ENCODE measurements at places on chromosomes 16 and 17.

DNA sequence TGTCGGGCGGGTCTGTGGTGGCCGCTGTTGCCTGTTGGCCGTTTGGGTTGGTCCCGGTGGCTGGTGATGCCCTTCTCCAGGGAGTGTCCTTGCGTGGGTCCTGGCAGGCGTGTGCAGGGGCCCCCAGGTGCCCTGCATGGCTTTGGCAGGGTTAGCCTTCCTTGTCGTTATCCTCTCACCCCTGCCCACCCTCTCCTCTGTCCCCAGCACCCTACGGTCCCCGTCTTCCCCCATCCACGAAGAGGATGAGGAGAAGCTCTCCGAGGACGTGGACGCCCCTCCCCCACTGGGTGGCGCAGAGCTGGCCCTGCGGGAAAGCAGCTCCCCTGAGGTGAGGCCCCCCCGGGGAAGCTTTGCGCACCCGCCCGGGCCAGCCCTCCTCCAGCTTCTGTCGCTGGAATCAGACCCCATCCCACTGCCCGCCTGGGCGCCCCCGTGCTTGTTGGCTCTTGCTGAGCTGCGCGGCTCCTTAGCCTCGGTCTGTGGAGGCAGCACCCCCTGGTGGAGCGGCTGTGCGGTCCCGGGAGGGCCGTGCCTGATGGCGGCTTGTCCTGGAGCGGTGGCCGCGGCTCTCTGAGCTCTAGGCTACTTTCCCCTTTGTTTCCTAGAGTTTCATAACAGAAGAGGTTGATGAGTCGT is 10.6 kb upstream of the NUDT16L1 start:
- no peak for DNase-seq

DNA sequence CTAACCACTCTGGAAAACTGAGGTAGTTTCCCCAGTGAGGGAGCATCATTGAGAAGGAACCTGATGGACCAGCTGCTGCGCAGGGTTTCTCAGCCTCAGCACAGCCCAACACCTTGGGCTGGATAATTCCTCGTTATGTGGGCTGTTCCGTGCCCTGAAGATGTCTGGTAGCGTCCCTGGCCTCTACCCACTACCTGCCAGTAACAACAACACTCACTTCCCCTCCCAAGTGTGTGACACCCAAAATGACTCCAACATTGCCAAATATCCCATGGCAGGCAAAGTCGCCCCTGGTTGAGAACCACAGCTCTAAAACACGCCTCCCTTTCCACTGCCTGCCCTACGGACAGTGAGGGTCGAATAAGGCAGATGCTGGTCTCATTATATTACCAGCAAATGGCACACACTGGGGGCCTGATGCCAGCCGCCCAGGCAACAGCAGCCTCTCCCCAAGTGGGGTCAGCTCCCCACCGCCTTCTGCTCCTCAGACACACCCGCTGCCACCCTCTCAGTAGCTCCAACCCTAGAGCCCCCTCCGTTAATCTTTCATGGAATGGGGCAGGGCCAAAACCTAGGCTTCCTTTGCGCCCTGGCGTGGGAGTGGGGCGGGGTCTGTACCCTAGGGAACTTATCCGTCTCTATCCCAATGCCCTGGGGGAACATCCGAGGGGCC is 1.0 kb downstream of the RHBDF2 start:
- DNase-seq = no peak

GRCh38 chr17:38667099-38667786 is 7.5 kb downstream of the EPOP start:
- peak; percentile 12 for DNase-seq

DNA sequence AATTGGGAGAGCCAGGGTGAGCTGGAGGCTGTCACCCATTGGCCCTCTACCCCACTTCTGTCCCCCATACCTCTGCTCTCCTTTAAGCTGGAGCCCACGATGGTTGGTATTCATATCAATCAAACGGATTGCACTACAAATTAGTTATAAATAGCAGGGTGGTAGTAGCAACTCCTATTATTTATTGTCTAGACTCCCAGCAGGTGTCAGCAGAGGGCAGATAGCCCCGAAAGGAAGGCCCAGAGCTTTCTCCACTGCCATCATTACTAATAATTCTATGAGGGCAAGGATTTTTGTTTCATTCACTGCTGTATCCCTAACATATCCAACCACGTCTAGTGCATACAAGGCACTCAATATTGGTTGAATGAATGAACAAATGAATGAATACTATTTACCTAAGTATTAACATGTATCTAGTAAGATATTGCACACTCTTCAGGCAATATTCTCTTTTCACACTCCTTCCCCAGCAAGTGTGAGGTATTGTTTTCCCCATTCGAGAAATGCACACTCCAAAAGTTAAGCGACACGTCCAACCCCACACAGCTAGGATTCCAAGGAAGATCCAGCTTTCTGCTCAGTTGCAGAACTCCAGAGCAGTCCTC is 6.3 kb downstream of the C17orf50 start:
- DNase-seq = no peak

DNA sequence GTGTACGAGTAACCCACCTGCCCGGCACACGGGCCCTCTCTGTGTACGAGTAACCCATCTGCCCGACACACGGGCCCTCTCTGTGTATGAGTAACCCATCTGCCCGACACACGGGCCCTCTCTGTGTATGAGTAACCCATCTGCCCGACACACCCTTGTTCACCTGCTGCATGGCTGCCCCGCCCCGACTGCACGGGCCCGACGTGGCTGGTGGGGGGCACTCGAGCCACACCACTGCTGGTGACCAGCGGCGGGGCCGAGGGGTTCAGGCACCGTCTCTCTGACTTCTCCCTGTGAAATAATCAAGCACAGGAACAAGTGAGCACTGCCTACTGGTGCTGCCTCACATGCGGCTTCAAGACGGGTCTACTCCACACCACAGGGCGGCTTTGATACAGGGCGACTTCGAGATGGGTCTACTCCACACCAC is 22.1 kb downstream of the MAP1LC3B start:
- no peak for DNase-seq

GRCh38 chr17:80857756-80858171 is 133.9 kb upstream of the CHMP6 start:
- no peak for DNase-seq

DNA sequence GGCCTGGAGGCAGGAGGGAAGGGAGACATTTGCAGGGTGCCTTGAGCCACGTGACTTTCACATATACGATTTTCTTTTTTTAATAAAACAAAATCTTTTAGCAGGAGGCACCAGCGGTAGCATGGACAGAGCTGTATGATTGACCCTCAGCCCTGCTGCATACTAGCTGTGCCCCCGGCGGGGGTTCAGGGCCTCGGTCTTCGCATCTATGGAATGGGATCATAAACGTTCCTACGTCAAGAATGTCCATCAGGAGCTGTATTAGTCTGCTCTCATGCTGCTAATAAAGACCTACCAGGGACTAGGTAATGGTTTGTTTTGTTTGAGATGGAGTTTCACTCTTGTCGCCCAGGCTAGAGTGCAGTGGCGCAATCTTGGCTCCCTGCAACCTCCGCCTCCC is 27.2 kb downstream of the SLC38A8 start:
- DNase-seq = no peak

DNA sequence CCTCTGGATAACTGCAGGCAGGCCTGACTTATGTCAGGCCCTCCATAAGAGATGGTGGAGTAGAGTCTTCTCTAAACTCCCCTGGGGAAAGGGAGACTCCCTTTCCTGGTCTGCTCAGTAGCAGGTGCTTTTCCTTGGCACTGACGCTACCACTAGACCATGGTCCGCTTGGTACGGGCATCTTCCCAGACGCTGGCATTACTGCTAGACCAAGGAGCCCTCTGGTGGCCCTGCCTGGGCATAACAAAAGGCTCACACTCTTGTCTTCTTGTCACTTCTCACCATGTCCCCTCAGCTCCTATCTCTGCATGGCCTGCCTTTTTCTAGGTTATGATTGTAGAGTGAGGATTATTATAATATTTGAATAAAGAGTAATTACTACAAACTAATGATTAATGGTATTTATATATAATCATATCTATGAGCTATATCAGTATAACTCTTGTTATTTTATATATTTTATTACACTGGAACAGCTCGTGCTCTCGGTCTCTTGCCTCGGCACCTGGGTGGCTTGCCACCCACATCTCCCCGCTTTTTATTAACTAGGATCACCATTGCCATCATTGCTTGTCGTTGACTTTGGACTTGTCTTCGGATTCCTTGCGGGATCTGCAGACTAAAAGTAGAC is 59.8 kb upstream of the ARL4D start:
- DNase-seq = peak; percentile 65

DNA sequence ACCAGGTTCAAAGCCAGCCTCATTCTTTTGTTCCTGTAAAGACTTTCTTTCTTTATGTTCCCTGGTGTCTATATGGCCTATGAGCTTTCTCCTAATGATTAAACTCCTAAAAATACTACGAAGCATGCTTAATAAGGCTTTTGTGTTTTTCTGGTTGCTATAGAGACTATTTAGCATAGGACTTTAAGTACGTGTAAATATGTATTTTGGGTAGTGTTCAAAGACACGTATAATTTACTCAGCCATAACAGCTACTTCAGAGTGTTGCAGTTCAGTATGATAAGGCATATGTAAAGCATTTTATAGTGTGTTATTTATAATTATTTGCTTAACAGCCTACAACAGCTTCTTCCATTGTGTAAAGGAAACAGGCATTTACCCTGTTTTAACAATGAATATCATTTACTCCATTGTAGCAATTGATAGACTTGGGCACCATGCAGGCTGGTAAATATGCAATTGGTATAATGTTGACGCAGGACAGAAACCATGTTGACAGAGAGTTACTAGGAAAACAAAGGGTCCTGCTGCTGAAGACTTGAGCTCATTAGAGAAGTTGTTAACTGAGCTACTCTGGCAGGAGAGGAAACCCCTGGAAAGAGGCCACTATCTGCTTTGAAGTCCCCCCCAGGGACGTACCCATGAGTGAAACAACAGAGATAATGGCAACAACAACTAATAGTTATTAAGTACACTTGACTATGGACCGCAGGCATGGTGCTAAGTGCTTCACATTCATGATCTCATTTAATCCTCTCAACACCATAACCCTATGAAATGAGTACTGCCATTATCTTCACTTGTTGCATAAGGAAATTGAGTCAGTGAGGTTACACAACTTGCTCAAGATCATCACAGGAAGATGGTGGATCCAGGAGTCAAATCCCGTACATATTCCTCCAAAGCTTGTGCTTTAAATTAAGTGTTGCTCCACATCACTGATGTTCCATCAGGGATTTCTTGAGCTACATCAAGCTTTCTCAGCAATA is 342.2 kb upstream of the DYNLRB2 start:
- no peak for DNase-seq

DNA sequence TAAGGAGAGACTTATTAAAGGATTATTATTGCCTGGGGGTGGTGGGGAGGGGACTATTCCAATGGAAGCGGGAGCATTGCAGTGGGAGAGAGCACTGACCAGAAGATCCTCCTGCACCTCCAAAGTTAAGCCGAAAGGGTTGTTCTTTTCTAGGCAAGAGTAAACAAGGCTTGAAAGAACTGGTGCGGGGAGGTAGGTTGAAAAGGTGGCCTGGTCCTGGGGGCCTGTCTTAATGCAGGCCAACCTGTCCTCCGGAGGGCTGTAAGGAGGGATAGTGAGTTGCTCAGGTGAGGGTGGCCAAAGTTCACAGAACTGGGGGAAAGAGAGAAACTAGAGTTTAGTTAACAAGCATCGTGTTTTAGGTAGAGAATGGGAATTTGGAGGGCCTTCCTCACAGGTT is 65.3 kb downstream of the RAB11FIP4 start:
- DNase-seq = no peak
